NCI-H510A (cell line): ENCODE measurements at places on chromosomes 13 and 19.

DNA sequence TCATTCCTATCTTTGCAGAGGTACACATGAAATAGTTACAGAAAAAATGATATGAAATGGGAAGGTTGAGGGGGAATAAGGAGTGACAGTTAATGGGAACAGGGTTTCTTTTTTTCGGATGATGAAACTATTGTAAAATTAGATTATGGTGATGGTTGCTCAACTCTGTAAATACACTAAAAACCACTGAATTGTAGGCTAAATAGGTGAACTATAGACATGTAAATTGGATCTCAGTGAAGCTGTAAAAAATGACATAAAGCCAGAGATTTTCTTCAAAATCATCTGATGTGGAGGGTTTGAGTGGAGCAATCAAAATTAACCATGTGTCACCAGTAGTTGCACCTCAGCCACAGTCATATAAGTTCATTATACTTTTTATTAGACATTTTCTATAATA, 6.6 kb upstream of the FLT3 start:
- no peak for DNase-seq

- no peak for DNase-seq
These were observed 523.2 kb downstream of the KLF12 start for GRCh38 chr13:73610799-73611592.

- DNase-seq: no peak
These were observed 12.0 kb upstream of the SHFL start for GRCh38 chr19:10074153-10074552.

GRCh38 chr19:23283925-23284324, 33.7 kb upstream of the ZNF724 start:
- DNase-seq: no peak

GRCh38 chr13:31437975-31438374, 238.2 kb downstream of the B3GLCT start:
- DNase-seq: no peak

- DNase-seq: peak; percentile 93
These were observed 213.2 kb upstream of the SOX1 start for GRCh38 chr13:111853721-111854120.

DNA sequence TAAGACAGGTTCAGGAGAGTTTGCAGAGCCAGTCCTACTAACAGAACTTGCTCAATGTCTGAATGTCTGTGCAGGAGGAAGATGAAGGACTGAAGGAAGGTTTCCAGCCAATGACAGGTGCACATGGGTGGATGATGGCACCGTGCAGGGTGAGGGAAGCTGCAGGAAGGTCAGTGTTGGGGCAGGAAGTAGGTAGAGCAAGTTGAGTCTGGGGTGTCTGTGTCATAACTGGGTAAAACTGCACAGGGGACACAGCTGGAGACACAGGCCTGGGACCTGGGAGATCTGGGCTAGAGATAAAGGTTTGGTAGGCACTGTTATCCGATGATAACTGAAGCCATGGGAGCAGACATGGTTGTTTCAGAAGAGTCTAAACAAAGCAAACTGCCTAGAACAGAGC, 116.9 kb downstream of the USP12 start:
- DNase-seq: no peak

DNA sequence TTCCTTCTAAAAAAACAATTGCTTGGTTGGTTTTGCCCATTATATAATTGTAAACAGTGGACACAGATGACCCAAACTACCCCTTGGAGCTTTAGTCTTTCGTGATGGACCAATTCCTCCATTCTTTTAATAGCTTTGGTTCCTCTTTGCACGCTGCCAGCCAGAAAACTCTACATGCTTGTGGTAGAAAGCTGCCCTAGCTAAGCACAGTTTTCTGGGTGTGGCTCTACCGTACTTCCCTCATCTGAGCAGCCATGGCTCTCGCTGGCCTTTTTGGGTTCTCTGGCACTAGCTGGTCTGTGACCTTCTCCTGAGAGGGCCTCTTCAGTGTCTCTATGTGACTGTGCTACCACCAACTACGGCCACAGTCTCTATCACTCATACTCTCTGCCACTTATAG, 29.9 kb upstream of the CEBPA start:
- DNase-seq: no peak

- no peak for DNase-seq
These were observed 42.0 kb downstream of the C1QTNF9 start for GRCh38 chr13:24351423-24351822.

DNA sequence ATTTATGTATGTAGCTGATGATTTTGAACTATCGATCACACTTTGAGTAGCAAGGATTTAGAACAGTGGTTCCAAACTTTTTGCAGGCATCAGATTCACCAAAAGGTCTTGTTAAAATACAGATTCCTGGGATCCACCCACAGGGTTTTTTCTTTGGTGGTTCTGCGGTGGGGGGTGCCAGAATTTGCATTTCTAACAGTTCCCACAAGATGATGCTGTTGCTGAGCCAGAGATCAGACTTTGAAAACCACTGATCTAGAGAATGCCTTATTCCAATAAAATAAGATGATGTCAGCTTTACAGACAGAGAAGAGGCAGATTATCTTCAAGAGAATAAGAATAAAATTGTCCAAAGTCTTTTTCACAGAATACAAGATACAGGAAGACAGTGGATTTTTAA, 80.9 kb upstream of the SHISA2 start:
- no peak for DNase-seq

DNA sequence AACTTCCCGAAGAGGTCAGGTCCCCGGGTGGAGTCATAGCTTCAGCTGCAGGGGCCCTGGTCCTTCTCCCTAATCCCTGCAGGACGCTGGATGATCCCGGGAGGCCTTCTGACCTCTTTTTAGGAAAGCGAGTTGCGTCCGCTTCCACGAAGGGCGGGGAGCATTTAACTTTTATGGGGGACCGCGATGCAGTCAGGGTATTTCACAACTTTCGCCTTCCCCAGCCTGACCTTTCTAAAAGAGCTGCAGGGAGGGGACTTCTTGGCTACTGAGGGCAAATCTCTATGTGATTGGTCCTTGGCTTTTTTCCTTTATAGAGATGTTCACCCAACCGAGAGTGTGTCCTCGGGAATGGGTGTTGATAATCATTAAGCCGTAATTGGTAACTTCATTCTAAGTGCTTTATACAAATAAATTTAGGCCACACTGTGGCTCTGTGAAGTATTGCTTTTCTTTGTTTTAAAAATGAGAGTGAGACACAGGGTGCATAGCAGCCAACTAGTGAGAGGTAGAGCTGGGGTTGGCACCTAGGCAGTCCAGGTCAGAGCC, 778 bp downstream of the ZNF230 start:
- DNase-seq: no peak

GRCh38 chr19:55437410-55437809, 5.7 kb downstream of the SHISA7 start:
- DNase-seq: peak; percentile 33

- DNase-seq: no peak
These were observed 11.5 kb downstream of the ZBTB7A start for GRCh38 chr19:4055209-4055552.

DNA sequence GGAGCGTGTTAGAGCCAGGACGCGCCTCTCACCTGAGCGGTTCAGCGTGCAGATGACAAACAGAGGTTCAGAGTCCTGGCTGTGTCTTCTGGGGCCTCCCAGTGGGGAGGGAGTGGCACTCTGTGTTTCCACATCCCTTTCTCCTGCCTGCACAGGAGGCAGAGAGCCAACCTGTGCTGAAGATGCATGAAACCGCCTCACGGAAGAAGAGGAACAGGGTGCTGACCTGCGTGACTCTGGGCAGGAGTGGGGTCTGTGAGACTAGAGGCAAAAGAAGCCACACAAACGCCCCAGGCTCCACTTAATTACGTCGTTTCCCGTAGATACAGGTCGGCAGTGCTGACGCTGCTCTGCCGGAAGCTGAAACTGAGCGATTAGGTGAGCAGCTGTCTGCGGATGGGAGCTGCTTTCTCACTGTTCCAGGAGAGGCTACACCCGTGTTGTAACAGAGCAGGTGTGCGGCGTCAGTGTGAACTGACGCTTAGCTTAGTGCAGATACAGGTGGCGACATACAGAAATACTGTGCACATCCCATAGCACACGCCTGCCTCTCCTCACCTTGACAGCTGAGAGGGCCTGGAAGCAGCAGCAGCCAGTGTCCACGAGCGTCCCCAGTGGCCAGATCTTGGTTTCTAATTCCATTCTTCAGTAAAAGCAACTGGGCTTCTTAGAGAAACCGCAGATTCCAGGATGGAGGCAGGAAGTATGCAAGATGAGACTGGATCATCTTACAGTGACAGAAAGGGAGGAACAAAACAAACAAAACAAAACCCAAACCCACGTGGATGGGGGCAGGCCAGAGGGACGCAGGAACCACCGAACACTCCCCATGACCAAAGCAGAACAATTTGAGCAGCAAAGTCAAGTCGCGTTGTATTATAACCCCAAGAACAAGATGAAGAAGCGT, 37.7 kb upstream of the MCF2L start:
- DNase-seq: peak; percentile 89

DNA sequence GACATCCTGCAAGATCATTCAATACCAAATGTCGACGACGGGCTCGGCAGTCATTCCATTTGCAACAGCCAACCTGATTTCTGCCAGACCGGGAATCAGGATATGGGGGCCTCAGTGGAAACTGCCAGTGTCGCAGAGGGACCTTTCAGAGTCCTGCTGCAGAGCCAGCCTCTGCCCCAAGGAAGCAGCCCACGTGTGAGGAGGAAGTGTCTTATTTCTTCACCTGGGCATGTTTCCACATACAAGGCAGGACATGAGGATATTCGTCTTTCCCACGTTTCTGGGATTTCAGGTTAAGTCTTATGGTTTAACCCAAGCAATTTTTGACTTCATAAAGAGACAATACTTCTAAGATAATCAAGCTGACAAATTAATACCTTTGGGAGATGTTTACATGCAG, 69.9 kb downstream of the ABCC4 start:
- no peak for DNase-seq

DNA sequence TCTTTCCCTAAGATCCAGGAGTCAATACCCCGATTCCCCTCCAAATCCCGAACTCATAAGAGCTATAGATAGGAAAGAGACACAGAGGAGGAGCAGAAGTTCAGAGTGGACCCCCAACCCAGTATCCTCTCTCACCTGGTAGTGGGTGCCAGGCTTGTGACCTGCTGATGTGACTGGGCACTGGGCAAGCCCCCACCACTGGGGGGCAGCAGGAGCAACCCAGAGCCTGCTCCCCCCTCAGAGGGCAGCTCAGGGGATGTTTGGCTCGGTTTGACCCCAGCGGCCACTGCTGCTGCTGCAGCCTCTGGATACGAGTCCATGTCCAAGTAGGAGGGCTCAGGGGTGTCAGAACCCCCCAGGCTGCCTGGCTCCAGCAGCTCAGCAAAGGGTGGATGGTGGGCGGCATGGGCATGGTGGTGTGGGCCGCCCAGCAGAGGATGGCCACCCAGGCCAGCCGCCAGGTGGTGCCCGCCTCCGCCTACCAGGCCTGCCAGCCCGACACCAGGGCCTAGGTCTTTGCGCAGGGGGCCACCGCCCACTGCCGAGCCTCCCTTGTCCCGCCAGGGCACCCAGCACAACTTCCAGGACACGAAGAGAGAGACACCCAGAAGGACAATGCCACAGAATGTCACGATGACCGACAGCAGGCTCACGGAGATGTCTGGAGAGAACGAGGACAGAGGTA, 7.4 kb downstream of the SYT3 start:
- DNase-seq: no peak

- DNase-seq: no peak
These were observed 62.9 kb downstream of the CHST8 start for GRCh38 chr19:33684538-33685232.

GRCh38 chr13:34521171-34521570, 420.9 kb upstream of the NBEA start:
- DNase-seq: no peak

GRCh38 chr13:108475181-108475580, 154.2 kb upstream of the MYO16 start:
- DNase-seq: no peak

GRCh38 chr19:4776436-4777211, 14.9 kb upstream of the FEM1A start:
- DNase-seq: no peak

- DNase-seq: no peak
These were observed 121.9 kb downstream of the ESD start for GRCh38 chr13:46675016-46675415.

DNA sequence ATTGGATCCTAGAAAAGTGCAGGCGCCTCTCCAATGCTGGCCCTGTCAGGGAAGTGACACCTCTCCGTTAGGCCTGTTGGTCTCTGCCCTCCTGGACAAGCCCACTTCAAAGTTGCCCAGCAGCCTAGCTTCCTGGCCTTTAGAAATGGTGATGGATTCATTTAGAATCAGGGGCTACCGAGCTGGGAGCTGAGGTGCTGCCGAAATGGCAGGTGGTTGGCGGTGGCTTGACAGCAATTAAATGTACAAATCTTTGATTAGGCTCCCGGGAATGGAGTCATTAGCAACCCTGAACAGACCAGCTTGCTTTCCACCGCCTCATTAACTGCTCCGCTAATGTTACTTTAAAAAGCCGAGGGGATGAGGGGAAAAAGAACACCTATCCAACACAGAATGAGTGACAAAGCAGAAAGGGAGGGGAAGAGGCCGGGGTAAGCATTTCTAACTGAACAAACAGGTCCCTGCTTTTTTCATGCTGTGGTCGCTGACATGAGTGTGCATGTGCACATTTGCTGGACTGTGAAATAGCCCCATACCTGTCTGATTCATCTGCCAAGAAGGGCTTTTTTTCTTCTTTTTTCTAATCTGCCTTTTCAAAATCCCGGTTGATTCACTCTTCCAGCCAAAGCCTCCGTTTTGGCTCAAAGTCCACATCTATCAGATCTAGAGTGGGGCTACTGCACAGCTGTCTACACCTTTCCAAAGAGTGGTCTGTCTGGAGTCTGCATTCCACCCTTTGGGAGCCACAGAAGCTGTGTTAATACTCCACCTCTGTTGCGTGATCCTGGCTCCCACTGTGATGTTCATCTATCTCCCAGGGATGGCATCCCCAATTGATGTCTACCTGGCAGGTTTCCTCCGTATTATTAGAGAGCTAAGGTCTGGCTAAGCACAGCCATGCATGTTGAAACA, 431.9 kb downstream of the COG6 start:
- DNase-seq: no peak

GRCh38 chr13:45933203-45933908, 81.8 kb upstream of the SIAH3 start:
- no peak for DNase-seq

DNA sequence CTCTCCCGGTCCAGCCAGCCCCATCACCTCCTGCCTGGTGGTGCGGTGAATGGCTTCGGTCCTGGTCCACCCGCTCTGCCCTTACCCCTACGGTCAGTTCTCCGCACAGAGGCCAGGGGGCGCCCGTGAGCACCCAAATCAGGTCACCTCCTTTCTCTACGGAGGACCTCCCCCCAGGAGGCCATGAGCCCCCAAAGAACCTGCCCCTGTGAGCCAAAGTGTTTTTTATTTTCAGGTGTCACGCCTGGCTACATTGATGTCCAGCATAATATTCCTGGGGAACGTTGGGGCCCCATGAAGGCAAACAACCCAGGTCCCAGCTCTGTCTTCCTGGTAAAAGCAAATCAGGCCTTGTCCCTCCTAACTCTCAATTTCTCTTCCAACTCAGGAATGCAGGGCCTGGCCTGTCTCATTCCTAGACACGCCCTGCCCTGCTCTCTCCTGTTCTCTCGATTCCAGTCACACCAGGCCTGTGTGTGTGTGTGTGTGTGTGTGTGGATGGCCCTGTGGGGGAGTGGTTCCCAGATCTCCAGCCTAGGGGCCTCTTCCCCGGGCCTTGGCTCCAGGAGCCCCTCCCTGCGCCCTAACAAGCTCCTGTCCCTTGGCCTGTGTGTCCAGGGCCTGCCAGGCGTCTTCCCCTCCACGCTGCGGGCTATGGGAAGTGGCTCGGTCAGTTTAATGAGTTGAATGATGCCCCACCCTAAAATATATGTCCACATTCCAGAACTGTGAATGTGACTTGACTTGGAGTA, 9.7 kb upstream of the GIPC1 start:
- DNase-seq: no peak
